Breast epithelium (tissue), 4 donors: ENCODE measurements at places on chromosomes 7 and 10. TPM values are rescaled to one million over a fixed set of nuclear protein-coding genes. Genes with fewer than 3 reads are reported as not detected.
A peak's percentile ranks its signal among the peaks of the same experiment; 100 is the strongest.

DNA sequence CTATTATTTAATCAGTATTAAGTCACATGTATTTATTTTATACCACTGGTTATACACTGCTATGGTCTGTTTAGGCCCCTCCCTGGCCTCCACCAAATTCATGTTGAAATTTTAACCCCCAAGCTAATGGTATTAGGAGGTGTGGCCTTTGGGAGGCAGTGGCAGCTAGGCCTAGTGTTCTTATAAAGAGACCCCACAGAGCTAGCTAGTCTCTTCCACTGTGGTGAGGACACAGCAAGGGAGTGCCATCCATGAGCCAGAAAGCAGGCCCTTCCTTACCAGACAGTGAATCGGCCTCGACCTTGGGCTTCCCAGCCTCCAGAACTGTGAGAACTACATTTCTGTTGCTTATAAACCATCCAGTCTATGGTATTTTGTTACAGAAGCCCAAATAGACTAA is 28.7 kb downstream of the RBM48 start:
- no peak overlapping the region for H3K4me3 ChIP-seq
- H3K36me3 ChIP-seq: no peaks in the 10 kb centered on the region
- H3K27me3 ChIP-seq: no peaks in the 10 kb centered on the region
- DNase-seq: no peak
- H3K4me1 ChIP-seq: no peaks in the 10 kb centered on the region

GRCh38 chr7:100544967-100545359 is 6.0 kb downstream of the AGFG2 start:
- peak overlapping the region; percentile 91 for H3K27ac ChIP-seq
- peaks cover 18% of the 10 kb centered on the region for H3K4me1 ChIP-seq
- no peak for DNase-seq
- H3K36me3 ChIP-seq: no peaks in the 10 kb centered on the region
- H3K4me3 ChIP-seq: no peak overlapping the region

DNA sequence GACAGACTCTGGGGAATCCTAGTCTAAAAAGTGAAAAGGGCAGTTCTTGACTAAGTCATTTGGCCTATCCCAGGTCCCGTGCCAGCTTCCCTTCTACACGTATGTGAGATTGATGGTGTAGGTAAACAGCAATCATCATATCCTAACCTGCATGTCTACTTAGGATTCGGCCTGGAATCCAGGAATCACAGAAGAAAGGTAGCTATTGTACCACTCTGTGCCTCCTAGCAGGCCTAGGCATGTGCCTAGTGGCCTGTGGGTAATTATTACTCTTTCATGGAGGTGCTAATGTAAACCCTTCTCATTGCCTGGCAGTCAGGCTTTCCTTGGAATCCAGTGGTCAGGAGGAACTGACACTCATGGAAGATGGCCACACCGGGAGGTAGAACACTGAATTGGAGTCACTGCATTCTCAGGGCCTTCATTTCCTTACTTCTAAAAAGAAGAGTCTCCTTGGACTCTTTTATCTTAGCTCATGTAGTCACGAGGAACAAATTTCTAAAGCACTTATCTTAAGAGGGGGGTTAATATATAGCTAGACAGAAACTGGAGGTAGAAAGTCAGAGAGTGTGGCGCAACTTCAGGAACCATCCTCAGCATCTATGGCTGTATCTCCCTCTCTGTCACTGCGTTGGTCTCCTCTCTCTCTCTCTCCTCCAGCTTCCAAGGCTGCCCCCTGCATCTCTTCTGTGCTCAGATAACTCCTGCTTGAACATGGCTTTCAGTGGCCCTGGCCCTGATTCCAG is 122.5 kb downstream of the C1GALT1 start:
- no peak overlapping the region for H3K4me3 ChIP-seq
- H3K36me3 ChIP-seq: no peaks in the 10 kb centered on the region
- H3K27me3 ChIP-seq: no peaks in the 10 kb centered on the region
- H3K4me1 ChIP-seq: no peaks in the 10 kb centered on the region

GRCh38 chr10:99233000-99233688 is 2.5 kb downstream of the HPSE2 start:
- H3K36me3 ChIP-seq: no peaks in the 10 kb centered on the region
- peak overlapping the region; percentile 90 for H3K27ac ChIP-seq
- peak overlapping the region; percentile 52 for H3K4me3 ChIP-seq
- DNase-seq: no peak

GRCh38 chr7:20574784-20575720 is 40.4 kb upstream of the ABCB5 start:
- no peak overlapping the region for H3K27ac ChIP-seq
- no peaks in the 10 kb centered on the region for H3K4me1 ChIP-seq
- no peaks in the 10 kb centered on the region for H3K27me3 ChIP-seq
- DNase-seq: no peak
- H3K4me3 ChIP-seq: no peak overlapping the region

GRCh38 chr10:112821038-112821437 is 129.0 kb upstream of the TCF7L2 start:
- H3K36me3 ChIP-seq: no peaks in the 10 kb centered on the region
- H3K27me3 ChIP-seq: no peaks in the 10 kb centered on the region
- H3K4me3 ChIP-seq: no peak overlapping the region
- no peak overlapping the region for H3K27ac ChIP-seq

DNA sequence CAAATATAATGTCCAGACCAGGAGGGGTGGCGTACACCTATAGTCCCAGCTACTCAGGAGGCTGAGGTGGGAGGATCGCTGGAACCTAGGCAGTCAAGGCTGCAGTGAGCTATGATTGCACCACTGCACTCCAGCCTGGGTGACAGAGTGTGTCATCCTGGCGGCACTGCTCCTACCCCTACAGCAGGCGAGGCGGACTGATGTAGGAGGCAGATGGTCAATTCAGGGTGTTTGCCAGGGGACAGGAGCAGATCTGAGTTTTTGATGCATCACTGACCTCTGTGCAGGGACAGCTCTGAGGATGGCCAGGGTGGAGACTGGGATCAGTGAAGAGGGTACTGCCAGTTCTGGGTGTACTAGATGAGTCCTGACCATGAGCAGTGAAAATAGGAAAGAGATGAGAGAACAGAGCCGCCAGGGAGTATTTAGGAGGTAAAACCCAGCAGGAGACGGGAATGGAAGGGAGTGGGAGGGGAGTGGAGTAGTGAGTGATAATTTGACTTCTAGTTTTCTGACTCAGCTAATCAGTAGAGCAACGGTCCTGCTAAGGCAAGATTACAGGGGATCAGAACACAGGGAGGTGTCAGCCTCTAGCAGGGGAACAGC is 75.3 kb downstream of the HIP1 start:
- H3K27ac ChIP-seq: no peak overlapping the region
- no peaks in the 10 kb centered on the region for H3K4me1 ChIP-seq
- no peaks in the 10 kb centered on the region for H3K36me3 ChIP-seq
- no peak overlapping the region for H3K4me3 ChIP-seq
- no peaks in the 10 kb centered on the region for H3K27me3 ChIP-seq

DNA sequence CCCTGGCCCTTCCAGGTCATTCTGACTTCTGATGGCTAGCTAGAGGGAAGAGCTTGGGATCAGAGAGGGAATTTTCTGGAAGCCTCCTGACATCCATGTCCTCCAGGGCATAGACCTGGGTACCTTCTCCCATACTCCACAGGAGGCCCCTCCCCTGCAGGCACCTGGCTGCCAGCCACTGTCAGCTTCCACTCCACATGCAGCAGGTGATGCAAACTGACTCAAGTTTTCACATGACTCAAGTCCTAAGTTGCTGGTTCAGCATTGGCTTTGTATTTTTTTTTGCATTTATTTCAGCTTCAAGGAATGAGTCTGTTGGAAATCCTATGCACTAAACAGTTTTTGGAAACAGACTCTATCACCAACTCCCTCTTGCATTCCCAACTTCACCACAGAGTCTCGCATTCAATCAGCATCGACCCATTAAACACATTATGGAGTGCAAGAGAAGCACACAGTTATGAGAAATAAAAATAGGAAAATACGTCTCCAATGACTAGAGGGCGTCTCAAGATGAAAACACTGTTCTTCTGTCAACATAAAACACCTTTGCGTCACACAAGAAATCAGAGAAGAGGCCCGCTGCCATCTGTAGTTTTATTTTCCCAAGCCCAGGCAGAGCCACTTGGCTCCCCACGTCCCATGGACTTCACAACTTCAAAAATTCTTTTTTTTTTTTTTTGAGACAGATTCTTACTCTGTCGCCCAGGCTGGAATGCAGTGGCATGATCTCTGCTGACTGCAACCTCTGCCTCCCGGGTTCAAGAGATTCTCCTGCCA is 362.6 kb upstream of the MGMT start:
- H3K4me1 ChIP-seq: no peaks in the 10 kb centered on the region
- no peaks in the 10 kb centered on the region for H3K27me3 ChIP-seq
- H3K27ac ChIP-seq: no peak overlapping the region
- no peak for DNase-seq
- H3K36me3 ChIP-seq: no peaks in the 10 kb centered on the region

DNA sequence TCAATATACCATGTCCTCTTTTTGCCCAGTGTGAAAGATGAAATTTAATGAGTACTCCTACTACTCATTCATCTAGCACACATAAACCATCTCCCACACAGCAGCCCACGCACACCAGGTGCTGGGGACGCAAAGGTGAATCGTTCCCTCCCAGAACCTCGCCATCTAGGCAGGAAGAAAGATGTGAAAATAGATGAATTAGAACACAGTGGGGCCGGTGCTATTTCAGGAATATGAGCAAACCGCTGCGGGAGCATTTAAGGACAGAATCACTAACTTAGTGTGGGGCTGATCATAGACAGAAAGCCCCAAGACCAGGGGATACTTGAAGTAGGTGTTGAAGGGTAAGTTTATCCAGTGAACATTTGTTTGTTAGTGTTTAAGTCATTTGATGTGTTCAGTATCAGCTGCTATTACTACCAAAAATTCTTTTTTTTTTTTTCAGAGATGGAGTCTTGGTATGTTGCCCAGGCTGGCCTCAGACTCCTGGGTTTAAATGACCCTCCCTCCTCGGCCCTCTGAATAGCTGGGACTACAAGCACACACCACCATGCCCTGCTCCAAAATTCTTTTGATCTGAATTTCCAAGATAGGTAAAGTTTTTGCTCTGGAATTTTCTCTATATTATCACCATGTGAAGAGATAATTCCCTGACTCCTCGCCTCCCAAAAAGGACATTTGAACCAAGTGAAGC is 48.8 kb downstream of the CPXM2 start:
- H3K27me3 ChIP-seq: no peaks in the 10 kb centered on the region
- DNase-seq: no peak
- no peaks in the 10 kb centered on the region for H3K4me1 ChIP-seq
- no peaks in the 10 kb centered on the region for H3K36me3 ChIP-seq
- H3K4me3 ChIP-seq: no peak overlapping the region
- no peak overlapping the region for H3K27ac ChIP-seq

DNA sequence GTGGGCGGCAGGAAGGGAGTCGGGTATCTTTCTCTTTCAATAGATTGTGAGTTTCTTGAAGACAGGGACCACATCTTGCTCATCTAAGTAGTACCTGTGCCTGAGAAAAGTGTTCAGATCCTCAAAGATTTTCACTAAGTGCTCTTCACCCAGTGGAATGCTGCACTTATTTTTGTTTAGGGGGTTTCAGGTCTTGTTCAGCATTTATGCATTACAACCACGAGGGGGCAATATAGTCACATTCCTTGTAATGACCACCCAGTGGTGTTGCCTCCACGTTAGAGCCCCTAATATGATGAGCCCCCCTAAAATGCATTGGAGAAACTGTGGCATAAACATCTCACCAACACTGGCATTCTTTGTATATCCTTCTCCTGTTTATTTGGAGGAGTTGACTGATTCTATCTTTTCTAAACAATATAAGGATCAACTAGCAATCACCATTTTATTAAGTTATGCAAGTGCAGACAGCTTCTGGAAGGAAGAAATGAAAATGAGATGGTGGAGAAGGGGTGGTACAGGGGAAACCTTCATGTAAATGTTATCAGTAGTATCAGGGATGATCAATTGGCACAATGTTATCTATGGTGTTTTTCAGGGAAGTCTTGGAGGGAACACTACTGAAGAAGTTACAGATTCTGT is 3.1 kb upstream of the PAPSS2 start:
- no peaks in the 10 kb centered on the region for H3K4me1 ChIP-seq
- H3K4me3 ChIP-seq: no peak overlapping the region
- DNase-seq: no peak
- H3K27me3 ChIP-seq: no peaks in the 10 kb centered on the region

GRCh38 chr7:70239918-70240317 is 641.6 kb downstream of the AUTS2 start:
- H3K4me3 ChIP-seq: no peak overlapping the region
- H3K27ac ChIP-seq: no peak overlapping the region
- no peaks in the 10 kb centered on the region for H3K36me3 ChIP-seq
- no peaks in the 10 kb centered on the region for H3K4me1 ChIP-seq

DNA sequence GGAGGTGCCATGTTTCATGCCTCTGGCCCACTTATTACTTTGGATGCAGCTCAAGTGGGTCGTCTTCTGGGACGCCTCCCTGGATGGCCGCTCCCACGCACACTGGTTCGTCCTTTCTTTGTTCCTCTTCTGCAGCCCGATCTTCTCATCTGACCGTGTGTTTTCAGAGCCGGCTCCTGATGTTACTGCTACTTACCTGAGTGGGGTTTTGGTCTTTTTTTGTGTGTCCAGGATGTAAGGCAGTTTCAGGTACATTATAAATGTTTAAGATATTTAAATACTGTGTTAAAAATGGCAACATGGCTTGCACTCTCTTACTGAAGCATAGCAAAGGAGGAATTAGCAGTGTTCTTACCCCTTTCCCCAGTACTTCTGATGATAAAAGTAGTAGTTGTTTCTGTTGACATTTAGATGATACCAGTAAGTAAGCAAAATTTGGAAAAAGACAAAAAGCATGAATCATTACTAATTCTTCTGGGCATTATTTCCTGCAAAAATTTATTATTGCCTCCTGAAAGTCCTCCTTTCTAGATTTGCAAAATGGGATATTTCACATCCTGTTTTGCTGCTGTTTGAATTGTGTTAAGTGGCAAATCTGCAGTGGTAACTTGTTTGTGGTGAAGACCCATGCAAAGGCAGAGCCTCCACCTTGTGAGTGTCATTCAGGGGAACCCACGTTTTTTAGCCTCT is 59.4 kb downstream of the SHH start:
- no peaks in the 10 kb centered on the region for H3K36me3 ChIP-seq
- DNase-seq: no peak
- H3K4me1 ChIP-seq: no peaks in the 10 kb centered on the region
- H3K27ac ChIP-seq: no peak overlapping the region

The FAM241B gene
- 6.2 TPM for total RNA-seq

The SLC18A3 gene
- not detected for total RNA-seq

The FAM25G gene
- not detected for total RNA-seq

The COL1A2 gene
- total RNA-seq: 300 TPM

The OR13A1 gene
- 0.33 TPM for total RNA-seq

The ESYT2 gene
- 97.3 TPM for total RNA-seq

The ANLN gene
- 5.0 TPM for total RNA-seq

The NEURL1 gene
- total RNA-seq: 1.5 TPM

The WAPL gene
- total RNA-seq: 65.0 TPM
